Activated CD4-positive, alpha-beta T cell treated with anti-CD3 and anti-CD28 coated beads, Interleukin-2, amount 50 U/mL, for 4 hours (primary cell): ENCODE measurements at places on chromosomes 7 and 10.

DNA sequence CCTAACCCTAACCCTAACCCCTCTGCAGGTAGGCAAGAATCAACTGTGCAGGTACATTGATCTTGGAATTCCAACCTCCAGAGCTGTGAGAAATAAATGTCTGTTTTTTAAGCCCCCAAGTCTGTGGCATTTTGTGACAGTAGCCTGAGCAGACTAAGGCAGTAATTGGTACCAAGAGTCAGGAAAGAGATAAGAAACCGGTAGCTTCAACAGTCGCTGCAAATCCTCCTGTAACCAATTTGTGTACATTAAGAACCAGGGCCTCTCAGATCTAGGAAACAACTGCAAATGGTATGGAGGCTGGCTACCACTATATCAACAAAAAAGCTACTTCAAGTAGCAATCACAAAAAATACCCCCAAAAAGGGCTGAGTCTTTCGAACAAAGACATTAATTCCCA lies 67.3 kb downstream of the DOCK4 start:
- no peak for DNase-seq

DNA sequence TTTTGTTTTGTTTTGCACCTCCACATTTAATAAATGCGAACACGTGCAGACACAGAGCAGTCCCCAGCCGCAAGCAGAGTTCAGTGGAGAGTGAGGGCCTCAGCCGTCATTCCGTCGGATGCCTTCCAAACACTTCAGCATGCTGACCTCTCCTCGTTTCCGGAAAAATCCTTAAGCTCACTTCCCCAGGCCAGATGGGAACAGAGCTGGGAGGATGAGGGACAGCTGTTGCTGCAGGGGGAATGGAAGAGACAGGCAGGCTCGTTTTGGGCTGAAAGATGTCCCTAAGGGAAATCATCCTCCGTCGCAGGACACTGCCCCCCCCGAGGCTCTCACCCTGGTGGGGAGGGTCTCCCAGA lies 17.2 kb upstream of the FGFR2 start:
- no peak for DNase-seq

GRCh38 chr7:157295338-157295737 lies 41.5 kb upstream of the DNAJB6 start:
- no peak for DNase-seq

GRCh38 chr10:117597216-117597615 lies 54.7 kb downstream of the EMX2 start:
- no peak for DNase-seq

DNA sequence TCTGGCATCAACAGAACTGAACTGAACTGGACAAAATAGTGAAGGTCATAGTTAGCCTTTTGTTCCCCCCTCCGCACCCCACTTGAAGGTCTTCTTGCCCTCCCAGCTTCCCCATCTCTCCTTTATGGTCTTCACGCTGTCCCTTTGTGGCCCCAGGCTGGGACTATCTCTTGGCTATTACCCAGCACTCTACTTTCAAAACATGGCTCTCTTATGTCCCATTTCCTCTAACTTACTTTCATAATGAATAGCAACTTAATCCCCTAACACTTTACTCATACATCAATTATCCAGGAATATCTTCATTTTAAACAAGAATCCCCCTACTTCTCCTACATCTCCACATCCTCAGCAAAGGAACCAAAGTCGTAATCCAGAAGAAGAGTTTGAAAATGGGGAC lies 135.3 kb upstream of the ITGB1 start:
- DNase-seq, result no peak

DNA sequence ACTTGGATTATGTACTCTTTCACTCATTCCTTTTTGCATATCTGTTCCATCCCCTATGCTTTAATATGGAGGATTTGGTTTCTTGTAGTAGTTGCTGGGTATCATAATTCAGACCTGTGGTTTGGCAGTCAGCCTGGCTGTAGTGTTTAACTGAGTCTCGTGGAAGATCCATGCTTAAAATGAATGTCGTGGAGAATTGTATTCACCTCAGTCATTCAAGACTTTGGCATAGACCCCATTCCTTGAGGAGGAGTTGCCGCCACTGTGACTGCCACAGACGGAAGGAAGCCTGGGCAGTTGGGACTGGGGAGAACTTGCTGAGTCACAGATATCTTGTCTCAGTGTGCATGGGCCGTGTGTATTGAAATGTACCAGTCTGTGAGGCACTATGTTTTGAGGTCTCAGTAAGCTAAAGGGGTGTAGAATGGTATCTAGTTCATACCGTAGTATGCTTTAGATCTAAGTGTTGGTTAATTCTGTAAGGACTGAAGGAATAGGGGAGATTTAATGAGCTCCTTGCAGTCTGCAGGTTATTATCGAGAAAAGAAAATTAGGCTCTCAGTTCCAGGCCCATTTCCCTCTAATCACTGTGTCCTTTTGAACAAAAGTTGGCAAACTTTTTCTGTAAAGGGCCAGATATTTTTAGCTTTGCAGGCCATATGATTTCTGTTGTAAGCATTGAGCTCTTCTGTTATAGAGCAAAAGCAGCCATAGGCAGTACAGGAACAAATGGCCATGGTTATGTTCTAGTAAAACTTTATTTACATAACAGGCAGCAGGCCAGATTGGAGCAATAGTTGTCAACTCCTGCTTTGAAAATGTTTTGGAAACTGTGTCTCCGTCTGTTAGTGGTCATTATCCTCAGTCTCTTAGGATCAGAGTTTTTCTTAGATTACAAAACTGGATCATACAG lies 76.8 kb downstream of the TPST1 start:
- no peak for DNase-seq
